NCI-H2081 (cell line): ENCODE measurements at places on chromosomes 4 and X.

GRCh38 chrX:97238632-97239031 is 354.9 kb downstream of the RPA4 start:
- DNase-seq: no peak

GRCh38 chrX:148984238-148984637 is 483.8 kb downstream of the AFF2 start:
- no peak for DNase-seq

DNA sequence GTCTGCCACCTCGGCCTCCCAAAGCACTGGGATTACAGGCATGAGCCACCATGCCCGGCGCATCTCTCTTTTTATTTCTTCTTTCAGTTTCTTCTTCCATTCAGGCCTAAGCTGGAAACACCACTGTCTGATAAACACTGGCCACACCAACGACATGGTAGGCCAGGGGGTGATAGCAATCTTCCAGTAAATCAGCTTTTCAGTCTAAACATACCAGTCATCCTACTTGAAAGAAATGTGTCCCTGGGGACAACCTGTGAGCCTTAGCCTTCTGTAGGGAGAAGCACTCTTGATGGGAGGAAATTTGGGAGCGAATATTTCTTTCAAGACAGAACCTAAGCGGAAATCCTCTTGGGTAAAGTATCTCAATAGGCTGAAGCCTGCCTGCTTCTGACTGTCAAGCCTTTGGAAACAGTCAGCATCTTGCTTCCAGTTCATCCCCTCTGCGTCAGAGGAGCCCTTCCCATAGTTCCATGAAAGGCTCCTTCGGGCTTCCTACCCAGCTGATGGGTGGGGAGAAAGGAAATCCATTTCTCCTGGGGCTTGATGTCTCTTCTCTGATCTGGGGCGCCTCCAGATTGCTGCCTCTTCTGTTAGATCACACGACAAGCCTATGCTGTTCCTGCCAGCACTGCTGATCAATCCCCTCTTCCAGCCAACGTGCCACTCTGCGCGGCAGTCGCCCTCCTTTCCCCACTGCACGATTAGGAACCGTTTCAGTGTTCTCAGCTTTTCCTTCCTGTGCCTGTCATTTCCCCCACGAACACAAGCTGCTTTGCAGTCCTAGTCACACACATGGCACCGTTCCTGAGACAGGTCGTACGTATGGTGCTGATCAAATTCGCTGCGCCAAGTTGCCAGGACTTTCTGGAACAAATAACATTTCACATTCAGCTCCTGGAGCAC is 49.5 kb upstream of the CBR4 start:
- no peak for DNase-seq

DNA sequence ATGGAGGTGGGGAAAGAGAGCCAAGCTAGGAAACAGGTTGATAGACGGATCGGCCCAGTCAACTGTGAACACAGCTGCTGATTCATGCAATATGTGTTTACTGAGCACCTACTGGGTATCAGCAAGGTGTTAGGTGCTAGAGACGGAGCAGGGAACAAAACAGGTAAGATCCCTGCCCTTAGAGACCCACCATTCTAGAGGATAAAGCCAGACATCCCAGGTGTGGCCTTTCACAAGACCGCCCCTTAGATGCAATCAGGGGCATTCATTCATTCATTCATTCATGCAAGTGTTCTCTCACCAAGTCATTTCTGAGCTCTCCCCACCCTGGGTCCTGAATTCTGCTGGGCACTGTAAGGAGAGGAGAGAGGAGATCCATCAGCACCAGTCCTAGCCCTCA is 20.2 kb upstream of the MTM1 start:
- no peak for DNase-seq

DNA sequence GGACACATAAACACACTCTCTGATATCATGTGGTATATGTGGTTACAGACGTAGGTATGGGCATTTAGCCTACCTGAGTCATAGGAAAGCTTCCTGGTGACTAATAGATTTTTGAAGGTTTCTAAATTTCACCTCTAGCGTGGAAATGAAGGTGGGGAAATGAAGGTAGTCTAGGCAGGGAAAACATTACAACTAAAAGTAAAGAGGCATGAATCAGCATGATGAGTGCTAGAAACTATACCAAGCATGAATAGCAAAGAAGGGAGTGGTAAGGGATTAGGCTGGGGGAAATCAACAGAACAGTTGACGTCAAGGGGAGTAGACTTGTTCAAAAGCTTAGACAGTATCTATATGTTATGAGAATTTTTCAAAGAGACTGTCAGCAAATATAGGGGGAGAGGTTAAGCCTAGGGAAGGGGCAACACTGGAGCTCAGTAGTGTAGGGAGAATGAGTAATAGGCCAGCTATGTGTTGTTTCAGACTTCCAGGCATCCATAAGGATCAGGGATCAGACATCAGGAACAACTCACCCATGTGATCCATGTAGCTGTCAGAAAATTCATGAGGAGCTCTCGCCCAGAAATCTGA is 279.3 kb upstream of the DIPK2B start:
- DNase-seq: no peak

DNA sequence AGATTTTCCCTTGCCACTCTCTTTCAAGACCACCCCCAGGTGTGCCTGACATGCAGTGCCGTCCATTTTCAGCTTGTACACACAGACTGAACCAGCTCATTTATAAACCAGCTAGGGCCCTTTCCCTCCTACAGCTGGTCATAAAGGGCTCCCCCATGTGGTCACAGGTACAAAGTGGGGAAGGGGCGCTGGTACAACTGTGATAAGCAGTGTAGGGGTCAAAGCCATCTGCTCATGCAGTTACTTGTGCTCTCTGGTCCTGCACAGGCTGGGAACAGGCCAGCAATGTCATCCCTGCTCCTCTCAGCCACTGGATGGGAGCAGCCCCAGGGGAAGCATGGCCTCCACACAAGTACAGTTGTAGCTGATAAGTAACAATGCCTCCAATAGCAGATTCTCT is 20.6 kb downstream of the GABRQ start:
- DNase-seq: no peak

GRCh38 chr4:137659431-137659830 is 127.1 kb upstream of the PCDH18 start:
- no peak for DNase-seq

- no peak for DNase-seq
Measured at GRCh38 chr4:144634978-144635747, 10.8 kb upstream of the HHIP start.

DNA sequence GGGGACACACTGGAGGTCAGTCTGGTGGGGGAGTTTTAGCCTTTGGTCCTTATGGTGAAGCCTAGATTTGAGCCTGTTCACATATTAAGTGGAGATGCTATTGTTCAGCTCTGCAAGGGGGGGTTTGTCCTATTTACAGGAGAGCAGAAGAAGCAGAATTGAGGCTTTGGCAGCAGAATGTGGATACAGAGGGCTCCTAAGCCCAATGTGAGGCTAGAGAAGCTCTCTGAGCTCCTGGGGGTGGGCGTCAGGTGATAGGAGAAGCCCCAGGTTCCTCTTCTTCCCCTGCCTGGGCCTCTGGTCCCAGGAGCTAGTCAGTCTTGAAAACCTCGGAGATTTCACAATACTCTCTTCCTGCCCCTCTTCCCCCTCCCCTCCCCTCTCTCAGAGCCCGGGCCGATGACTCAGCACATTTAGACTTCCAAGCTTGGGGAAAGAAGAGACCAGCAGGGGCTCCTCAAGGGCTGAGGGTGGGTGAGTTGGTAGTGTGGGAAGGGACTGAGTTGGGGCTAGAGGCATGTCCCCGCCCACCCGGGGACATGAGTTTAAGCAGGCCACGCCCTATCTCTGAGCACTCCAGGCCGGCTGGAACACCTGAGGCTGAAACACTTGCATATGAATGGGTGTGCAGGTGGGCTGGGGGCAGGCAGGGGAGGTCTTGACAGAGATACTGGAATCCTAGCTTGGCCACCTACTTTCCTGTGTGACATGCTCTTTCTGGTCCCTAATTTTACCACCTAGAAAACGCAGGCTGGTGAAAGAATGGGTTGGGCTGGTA is 3.4 kb downstream of the TFE3 start:
- peak; percentile 42 for DNase-seq

- no peak for DNase-seq
Measured at GRCh38 chr4:91527056-91527455, 776.7 kb upstream of the GRID2 start.

DNA sequence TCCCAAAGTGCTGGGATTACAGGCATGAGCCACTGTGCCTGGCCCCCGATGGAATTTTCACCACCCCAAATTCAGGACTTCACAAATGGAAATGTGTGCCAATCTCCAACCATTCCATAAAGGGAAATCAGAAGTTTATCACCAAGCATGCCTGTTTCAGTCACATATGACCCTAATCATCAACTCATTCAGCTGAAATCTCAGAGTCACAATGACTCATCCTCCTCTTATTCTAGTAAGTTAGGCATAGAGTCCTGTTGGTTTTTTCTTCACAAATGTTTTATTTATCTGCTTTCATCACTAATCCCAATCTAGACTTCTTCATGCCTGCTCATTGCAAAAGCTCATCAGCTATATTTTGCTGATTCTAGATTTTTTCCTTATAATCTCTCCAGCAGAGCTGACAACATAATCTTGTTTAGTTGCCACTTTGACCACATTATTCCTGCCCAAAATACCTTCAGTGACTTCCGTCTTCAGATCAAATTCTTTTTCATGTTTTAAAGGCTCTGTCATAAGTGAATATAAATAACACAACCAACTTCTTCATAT is 83.3 kb downstream of the SLC7A11 start:
- no peak for DNase-seq

GRCh38 chr4:146763560-146763959 is 124.9 kb downstream of the POU4F2 start:
- no peak for DNase-seq

DNA sequence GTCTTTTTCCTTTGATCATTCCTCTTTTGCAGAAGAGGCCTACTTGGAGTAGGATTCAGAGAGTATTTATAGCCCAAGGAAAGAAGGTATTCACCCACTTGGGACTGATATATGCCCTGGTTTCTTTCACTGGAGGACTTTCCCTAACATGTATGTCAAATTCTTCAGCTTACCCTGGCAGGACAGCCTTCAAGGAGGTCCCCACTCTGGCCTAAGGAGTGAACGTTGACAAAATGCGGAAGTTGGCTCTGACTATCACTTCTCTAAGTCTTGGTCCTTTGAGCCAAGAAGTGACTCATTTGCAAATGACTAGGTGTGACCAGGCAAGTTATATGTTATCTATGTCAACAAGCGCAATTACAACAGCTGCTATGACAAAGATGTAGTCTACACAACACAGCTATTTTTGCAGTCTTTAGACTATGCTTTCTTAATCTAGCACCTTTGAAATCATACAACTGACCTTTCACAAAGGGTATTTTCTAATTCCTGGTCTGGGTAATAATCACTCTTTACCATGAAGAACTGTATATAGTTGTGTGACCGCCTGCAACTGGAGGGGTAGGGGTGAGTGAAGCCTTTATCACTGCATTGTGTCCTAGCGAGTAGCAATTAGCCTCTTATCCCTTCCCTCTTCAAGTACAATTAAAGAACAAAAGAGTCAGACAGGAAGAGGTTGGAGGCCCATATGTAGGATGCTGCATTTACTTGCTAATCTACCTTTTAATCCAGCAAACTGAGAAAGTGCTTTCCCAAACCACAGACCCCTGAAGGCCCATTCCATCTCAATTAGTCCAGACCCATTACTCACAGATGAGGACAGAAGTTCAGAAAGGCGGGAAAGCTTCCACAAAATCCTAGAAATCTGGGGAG is 50.1 kb downstream of the RASGEF1B start:
- peak; percentile 13 for DNase-seq

- DNase-seq: peak; percentile 88
Measured at GRCh38 chr4:1554876-1555265, 129.2 kb downstream of the FAM53A start.

- no peak for DNase-seq
Measured at GRCh38 chr4:53928825-53929224, 135.6 kb downstream of the CHIC2 start.

DNA sequence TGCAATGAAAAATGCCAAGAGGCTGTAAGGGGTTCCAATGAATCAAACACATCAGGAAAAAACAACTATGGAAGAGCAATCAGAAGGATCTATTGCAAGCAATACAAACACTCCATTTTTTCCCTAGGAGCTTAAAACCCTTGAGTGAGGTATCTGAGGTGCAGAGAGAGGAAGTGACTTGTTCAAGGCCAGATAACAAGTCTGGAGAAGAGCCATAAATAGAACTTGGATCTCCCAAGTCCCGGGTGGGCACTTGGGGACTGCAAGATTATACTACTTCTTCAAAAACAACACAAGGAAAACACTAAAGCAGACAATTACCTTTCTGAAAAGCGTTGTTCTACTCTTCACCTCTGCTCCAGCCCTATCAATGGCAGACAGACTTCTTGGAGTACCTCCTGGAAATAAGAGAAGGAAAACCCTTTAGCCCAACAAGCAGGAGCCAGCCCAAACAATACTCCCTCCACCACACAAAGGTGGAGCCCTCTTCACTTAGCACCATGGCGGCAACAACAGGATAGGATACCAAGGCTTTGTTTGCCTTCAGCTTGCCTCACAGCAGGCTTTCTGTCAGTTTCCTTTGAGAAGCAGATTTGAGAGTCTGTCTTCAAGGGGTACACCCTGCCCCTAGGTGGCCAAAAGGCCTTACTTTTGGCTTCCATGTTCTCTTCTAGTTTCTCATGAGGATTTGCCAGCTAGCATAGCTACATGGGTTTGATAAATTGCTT is 26.0 kb downstream of the AIFM1 start:
- no peak for DNase-seq

DNA sequence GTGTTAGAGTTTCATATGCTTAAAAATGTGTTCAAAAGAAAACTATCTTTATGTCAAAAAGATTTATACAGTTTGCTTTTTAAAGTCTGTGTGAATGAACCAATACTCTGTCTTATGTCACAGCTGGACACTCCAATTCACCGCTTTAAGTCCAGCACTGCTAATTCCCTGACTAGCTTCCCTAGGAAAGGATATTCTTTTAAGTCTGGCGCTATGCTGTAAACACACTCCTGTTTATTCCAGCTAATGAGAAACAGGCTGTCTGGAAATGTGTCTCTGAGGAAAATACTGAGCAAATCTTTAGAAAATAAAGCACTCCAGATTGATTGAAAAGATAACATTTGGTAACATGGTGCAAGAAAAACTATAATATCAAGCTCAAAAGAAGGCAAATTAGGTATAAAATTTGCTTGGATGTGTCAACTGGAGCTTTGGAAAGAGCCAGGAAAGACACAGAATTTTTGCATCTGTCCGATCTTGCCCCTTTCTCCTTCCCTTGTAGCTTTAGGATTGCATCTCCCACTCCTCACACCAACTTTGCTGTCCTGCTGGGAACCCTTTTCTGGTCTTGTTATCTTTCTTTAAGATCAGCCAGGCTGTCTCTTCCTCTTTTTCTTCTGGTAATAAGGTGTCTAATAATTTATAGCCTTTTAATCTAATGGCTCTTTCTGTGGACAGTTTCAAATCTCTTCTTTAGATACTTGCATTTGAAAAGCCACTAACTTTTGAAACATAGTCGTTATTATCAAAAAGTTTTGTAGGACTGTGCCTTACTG is 40.9 kb upstream of the VEGFC start:
- DNase-seq: no peak

GRCh38 chr4:90165883-90166282 is 38.7 kb downstream of the CCSER1 start:
- DNase-seq: no peak

DNA sequence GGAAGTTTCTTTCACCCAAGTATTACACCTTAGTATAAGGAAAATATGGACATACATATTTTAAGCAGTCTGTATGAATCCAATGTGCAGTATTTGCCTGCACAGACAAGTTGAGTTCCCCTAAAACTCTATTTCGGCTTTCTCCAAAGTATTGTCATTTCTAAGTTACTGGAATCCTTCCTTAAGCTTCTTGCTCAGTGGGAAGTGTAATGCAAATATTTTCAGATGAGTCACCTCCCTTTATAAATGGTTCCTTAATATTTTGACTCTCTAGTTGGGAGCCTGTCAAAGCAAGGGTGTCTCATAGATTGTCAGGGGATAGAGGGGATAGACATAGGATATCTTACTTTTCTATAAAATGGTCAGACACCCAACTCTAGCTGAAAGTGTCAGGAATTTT is 178.6 kb downstream of the NAA11 start:
- no peak for DNase-seq
